GM18507 (cell line): ENCODE measurements at places on chromosomes 11 and 22.

DNA sequence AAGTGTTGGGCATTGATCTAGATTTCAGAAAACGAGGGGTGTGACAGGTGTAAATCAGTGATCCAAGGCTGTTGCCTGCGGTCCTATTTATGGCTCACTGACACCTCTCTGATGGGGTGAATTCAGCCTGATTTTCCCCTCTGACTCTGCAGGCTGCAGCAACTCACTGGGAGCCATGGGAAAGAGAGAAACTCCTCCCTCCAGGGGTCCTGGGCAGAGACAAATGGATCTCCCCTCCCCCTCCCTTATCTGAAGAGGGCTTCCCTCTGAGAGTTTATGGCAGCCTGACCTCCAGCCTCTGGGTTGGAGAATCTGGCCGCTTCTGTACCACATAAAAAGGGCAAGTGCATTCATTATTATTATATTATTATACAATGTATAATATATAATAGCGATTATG is 1.8 kb upstream of the PKNOX2 start:
- no peak for DNase-seq

DNA sequence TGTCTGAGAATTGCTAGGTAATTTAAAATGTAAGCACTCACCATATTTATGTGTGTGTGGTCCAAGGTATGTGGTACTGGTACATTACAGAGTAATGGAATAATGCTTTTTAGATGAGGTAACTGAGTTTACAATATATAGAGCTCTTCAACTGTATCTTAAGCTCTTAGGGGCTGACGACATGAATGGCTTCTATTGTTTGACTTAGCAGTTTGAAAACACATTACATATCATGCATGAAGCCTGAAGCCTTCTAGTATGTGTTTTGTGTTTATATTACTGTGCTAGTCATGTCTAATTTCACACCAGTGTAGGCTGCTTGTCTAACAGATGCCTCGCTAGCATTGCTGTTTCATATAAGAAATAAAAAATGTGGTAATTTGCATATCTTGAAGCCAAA is 37.2 kb downstream of the GAS2 start:
- DNase-seq: no peak

- no peak for DNase-seq
These were observed 5.9 kb downstream of the RPS6KA4 start for GRCh38 chr11:64364911-64365310.

GRCh38 chr11:71114124-71114851 is 138.1 kb downstream of the SHANK2 start:
- DNase-seq: peak; percentile 11
